Activated CD4-positive, alpha-beta memory T cell treated with anti-CD3 and anti-CD28 coated beads, Interleukin-2, amount 10 ng/mL, durations not matched to agents 7 days and 5 days (primary cell): ENCODE measurements at places on chromosomes 4 and X.
A peak's percentile ranks its signal among the peaks of the same experiment; 100 is the strongest.

- no peak for DNase-seq
These were observed 75.4 kb downstream of the SH3KBP1 start for GRCh38 chrX:19811807-19812604.

- no peak for DNase-seq
These were observed 219.6 kb downstream of the GRXCR1 start for GRCh38 chr4:43112139-43112538.

- DNase-seq = no peak
These were observed 2.8 kb upstream of the GSX2 start for GRCh38 chr4:54097152-54097551.

GRCh38 chr4:8428288-8429097, 12.0 kb downstream of the ACOX3 start:
- DNase-seq = peak; percentile 93

- peak; percentile 72 for DNase-seq
These were observed 9.9 kb downstream of the TMSB4X start for GRCh38 chrX:12984603-12985319.

DNA sequence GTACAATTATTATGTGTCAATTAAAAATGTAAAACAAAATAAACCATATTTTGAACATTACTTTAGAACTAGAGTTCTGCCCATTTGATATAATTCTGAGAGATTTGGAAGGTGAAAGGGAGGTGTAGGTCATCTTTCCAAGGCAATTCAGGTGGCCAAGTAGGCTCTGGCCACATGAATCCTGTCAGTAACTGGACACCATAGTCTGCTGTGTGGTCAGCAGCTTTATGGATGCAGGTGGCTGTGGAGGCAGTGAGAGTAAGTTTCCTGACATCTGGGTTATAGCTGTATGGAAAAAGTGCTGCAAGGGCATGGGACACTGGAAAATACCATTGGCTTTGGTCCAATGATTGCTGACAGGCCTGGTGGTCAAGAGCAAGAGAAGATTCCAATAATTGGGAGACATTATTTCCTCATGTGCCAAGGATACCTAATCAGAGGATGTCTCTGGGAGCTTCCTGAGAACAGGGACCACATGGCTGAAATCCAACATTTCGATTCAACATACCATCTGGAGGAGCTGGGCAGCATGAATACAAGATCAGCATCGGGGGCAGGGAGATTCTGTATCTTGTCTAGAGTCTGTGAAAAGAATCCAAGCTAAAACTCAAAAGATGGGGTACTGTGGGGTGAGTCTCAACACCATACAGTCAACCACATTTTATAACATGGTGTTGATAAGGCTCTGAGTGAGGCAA, 523.1 kb downstream of the MID1IP1 start:
- no peak for DNase-seq

DNA sequence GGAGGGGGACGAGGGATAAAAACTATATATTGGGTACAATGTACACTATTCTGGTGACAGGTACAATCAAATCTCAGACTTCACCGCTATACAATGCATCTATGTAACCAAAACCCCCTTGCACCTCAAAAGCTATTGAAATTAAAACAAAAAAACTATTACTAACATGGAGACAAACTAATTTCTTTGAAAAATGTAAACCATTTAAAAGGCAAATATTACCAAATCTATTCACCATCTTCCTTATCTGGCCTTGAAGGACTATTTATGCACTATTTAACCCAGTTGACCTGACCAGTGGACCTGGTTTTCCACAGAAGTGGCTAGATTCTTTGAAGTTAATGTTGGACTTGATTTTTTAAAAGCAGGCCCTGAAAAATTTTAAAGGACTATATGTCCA, 212.3 kb upstream of the RPS6KA3 start:
- DNase-seq = no peak

- no peak for DNase-seq
These were observed 89.2 kb downstream of the PJA1 start for GRCh38 chrX:69076088-69076487.

- DNase-seq = no peak
These were observed 50.9 kb downstream of the UCHL1 start for GRCh38 chr4:41307638-41308037.

GRCh38 chrX:15931362-15931761, 76.7 kb upstream of the AP1S2 start:
- no peak for DNase-seq

- DNase-seq = no peak
These were observed 33.2 kb downstream of the PPARGC1A start for GRCh38 chr4:23856630-23857029.

GRCh38 chr4:5238173-5238572, 186.9 kb downstream of the STK32B start:
- DNase-seq = no peak

- no peak for DNase-seq
These were observed 1.4 kb upstream of the FNIP2 start for GRCh38 chr4:158767451-158767850.

GRCh38 chr4:65502131-65502701, 168.1 kb downstream of the EPHA5 start:
- DNase-seq = no peak

- no peak for DNase-seq
These were observed 3.0 kb upstream of the SEC31A start for GRCh38 chr4:82893942-82894341.
